Activated CD8-positive, alpha-beta T cell treated with anti-CD3 and anti-CD28 coated beads for 36 hours (primary cell): ENCODE measurements at places on chromosomes 2 and 18. TPM values are rescaled to one million over a fixed set of nuclear protein-coding genes. Genes with fewer than 3 reads are reported as not detected.

DNA sequence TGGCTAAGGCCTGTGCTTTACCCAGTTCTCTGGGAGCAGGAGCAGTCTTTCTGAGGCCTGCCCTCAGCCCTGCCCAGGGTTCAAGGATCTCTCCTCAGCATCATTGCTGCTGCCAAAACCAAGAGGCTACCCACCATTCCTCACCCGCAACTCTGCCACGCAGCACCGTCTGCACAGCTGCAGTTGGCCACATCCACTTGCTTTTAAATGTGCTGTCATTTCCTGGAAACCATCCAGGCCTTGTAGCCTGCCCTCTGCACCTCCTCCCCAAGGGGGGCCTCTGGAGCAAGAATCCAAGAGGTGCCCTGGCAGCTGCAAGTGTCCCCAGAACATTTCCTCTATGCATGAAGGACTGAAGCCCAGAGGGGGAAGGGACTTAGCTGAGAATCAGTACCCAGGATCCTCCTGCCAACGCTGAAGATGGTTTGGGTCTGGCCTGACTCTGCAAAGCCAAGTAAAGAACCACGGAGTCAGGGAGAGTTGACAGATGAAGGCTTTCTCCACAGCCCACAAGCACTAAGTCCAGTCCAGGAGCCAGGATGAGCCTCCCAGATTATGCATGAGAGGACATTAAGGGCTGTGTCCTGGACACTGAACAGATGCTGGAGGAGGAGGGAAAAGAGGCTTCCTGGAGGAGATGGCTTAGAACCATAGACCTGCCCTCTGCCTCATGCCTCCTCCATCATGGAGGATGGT, 14.9 kb downstream of the EMX1 start:
- H3K36me3 ChIP-seq, result no peaks in the 10 kb centered on the region
- H3K27ac ChIP-seq, result no peak overlapping the region
- H3K4me1 ChIP-seq, result no peaks in the 10 kb centered on the region
- no peak overlapping the region for H3K4me3 ChIP-seq
- peak; percentile 34 for DNase-seq

DNA sequence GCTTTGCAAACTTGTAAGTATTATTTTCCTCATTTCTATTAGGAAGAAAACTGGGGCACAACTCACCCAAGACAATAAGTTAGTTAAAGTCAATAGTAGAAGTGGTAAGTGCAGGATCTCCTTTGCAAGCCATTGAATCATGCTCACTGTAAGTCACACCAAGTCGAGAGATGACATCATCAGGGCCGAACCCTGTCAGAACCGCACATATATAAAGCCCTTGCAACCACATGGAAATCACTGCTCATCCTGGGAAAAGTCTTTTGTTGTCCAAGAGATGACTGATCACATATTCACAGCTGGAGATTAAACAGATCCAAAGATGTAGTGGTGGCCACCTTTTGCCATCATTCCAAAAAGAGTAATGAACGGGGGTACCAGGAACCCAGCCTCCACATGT, 484.8 kb upstream of the ID2 start:
- H3K4me3 ChIP-seq, result no peak overlapping the region
- peaks cover 4% of the 10 kb centered on the region for H3K4me1 ChIP-seq
- DNase-seq, result no peak
- no peaks in the 10 kb centered on the region for H3K27me3 ChIP-seq
- peaks cover 1% of the 10 kb centered on the region for H3K36me3 ChIP-seq

DNA sequence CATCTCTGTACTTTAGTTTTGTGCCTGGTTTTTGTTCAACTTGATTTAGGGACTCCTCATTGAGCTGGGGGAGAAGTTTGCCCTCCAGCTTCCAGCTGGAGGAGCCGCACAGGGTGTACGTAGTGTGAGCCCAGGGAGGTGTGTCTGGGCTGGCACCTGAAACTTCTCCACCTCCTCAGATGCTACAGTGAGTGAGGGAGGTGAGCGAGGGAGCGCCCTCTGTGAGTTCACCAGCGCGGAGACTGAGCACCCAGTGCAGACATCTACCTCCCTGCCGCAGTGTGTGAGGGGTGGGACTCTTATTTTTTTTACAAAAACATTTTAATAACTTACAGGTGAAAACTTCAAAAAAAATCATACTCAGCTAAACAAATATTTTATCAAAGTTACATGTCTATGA, 204.2 kb upstream of the HS6ST1 start:
- peaks cover 2% of the 10 kb centered on the region for H3K27me3 ChIP-seq
- no peak for DNase-seq
- no peak overlapping the region for H3K27ac ChIP-seq

DNA sequence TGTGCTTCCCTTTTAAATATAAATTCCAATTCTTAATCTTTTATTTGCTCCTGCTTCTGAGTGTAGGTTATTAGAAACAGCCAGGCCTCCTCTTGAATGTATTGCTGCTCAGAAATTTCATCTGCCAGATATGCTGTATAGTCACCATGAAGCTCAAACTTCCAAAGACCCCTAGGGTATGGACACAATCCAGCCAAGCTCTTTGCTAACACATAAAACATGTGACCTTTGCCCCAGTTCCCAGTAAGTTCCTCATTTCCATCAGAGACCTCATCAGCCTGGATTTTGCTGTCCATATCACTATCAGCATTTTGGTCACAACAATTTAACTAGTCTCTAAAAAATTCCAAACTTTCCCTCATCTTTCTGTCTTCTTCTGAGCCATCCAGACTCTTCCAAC, 75.2 kb downstream of the MAP2 start:
- no peaks in the 10 kb centered on the region for H3K4me1 ChIP-seq
- H3K4me3 ChIP-seq, result no peak overlapping the region
- no peak for DNase-seq
- H3K36me3 ChIP-seq, result no peaks in the 10 kb centered on the region
- no peak overlapping the region for H3K27ac ChIP-seq
- no peaks in the 10 kb centered on the region for H3K27me3 ChIP-seq

DNA sequence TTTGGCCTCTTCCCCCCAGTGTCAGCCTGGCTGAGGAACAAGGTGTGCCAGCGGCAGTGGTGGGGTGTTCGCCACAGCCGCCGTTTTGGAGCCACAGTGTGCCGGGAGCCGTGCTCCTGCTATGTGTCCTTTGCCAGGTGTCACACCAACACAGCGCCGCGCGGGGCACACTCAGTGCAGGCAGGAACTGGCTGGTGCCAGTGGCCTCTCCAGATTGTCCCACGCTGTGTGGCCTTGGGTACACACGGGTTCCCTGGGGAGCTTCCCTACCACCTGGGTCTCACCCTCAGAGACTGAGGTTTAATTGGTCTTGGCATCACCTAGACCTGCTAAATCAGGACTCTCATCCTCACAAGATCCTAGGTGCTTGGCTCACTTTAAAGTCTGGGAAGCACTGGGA, 171.6 kb downstream of the LDLRAD4 start:
- DNase-seq, result no peak
- no peaks in the 10 kb centered on the region for H3K27me3 ChIP-seq
- peaks cover 11% of the 10 kb centered on the region for H3K36me3 ChIP-seq
- H3K4me1 ChIP-seq, result peaks cover 12% of the 10 kb centered on the region

DNA sequence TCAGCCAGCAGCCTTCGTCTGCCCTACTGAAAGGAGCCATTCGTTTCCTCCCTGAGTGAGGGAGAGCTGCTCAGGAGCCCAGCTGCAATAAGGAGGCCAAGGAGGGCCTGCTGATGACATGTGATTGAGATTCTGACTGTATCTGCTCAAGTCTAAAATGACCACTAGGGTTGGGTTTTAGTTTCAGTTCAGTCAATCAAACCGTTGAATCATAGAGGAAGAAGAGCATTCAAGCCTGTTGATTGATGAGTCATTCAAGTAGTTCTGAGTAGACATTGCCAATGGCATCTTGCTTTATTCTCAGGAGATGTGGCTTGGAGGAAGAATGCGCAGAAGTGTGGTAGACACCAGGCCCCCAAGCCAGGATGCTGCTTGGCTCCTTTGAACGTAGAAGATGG, 19.9 kb upstream of the BCL2L11 start:
- peak; percentile 38 for DNase-seq
- H3K27me3 ChIP-seq, result peaks cover 14% of the 10 kb centered on the region
- peaks cover 20% of the 10 kb centered on the region for H3K4me1 ChIP-seq
- H3K4me3 ChIP-seq, result no peak overlapping the region
- H3K36me3 ChIP-seq, result no peaks in the 10 kb centered on the region
- H3K27ac ChIP-seq, result peak overlapping the region; percentile 52

- H3K27ac ChIP-seq, result no peak overlapping the region
- H3K4me3 ChIP-seq, result no peak overlapping the region
- H3K4me1 ChIP-seq, result no peaks in the 10 kb centered on the region
- DNase-seq, result no peak
- H3K27me3 ChIP-seq, result no peaks in the 10 kb centered on the region
- H3K36me3 ChIP-seq, result no peaks in the 10 kb centered on the region
Measured at GRCh38 chr18:46289463-46289862, 185.3 kb downstream of the HAUS1 start.

- H3K36me3 ChIP-seq, result peaks cover 10% of the 10 kb centered on the region
- DNase-seq, result peak; percentile 16
- H3K27me3 ChIP-seq, result no peaks in the 10 kb centered on the region
Measured at GRCh38 chr2:23788100-23788499, 138.8 kb downstream of the ATAD2B start.

- no peak overlapping the region for H3K27ac ChIP-seq
- no peak for DNase-seq
- H3K27me3 ChIP-seq, result no peaks in the 10 kb centered on the region
- no peak overlapping the region for H3K4me3 ChIP-seq
Measured at GRCh38 chr2:99611786-99612185, 122.0 kb upstream of the REV1 start.

DNA sequence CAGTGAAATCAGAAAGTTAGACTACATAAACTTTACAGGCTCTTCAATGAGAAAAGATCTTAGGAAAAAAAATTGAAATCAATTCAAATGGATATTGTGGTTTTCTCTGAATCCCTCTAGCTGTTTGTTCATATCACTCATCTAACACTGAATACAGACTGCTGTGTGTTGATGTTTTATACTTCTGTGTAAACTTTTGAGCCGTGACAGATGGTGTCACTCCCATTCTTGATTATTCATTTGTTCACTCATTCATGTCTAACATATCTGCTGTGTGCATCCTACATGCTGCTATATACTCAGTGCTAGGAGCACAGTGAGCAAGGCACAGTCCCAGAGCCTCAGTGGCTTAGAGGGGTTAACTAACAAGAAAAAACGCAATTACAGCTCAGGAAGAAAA, 12.6 kb downstream of the KLHL23 start:
- no peak overlapping the region for H3K4me3 ChIP-seq
- H3K36me3 ChIP-seq, result peaks cover 12% of the 10 kb centered on the region
- no peaks in the 10 kb centered on the region for H3K4me1 ChIP-seq
- no peaks in the 10 kb centered on the region for H3K27me3 ChIP-seq
- DNase-seq, result no peak

DNA sequence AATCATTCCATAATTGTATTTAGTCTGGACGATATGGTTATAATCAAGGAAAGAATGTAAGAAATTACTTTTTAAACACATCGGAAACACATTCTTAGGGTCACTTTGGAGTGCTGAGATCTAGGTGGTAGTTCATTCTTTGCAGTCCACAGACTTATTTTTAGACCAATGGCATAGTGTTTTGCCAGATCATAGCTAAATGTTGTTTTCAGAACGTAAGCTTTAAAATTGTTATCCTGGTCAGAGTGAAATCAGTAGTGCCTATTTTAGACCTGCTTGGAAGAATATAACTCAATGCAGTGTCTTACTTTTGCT, 4.3 kb downstream of the MYL12A start:
- H3K27me3 ChIP-seq, result no peaks in the 10 kb centered on the region
- peaks cover 67% of the 10 kb centered on the region for H3K36me3 ChIP-seq
- peaks cover 63% of the 10 kb centered on the region for H3K4me1 ChIP-seq
- DNase-seq, result no peak
- H3K27ac ChIP-seq, result peak overlapping the region; percentile 75
- peak overlapping the region; percentile 55 for H3K4me3 ChIP-seq

DNA sequence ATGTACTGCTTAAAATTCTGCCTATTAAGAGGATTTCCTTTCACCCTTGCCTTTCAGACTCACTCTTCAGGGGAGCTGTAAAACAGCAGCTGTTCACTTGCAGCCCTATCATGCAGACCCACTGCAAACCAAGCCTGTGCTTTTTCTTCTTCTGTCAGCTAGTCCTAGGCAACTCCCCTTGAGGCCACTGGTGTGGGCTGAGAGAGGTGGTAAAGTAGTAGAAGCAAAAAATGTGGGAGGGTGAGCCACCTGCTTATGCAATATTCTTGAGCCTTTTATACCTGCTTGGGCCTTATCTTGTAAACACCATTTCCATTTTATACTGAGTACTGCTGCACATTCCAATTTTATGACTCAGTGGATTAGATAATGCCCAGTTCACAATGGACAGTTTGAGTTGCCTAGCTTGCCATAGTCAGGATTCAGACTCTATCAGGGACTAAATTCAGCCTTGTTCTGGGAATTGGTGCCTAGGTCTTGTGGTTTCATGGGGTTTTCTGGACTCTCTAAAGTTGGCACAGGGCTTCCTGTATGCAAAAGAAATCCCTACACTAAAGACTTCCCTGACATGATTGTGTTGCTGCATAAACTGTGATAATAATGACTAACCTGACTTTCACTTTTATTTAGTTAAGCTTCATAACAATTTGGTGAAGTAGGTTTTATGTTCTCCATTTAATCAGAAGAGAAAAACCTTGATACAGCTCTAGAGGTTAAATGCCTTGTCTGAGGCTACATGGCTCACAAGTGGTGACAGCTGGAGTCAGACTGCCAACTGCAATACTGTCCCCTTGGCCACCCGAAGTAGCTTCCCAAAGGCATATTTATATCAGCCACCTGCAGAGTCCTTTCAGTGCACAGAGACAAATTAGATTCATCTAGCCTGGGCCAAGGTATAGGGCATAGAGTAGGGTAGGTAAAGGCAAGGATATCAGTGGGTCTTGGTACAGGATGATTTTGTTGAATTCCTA, 47.4 kb upstream of the KDM3A start:
- H3K4me1 ChIP-seq, result peaks cover 16% of the 10 kb centered on the region
- H3K27me3 ChIP-seq, result no peaks in the 10 kb centered on the region
- peak; percentile 29 for DNase-seq

DNA sequence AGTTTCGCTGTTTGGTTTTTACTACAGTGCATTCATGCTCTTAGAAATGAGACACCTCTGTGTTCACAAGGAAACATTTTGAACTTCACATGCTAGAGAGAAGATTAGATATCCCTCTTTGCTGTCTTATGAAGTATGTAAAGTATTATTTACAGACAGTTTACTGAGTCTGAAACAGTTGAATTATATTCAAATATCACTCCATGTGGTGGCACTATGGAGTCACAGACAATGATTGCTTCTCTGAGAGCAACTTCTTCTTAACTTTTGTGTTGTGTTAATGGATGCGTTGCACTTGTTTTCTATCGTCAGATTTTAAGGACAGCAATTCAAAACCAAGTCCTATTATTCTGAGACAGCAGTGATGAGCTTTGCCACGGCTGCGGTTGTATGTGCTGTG, 823.6 kb downstream of the GALR1 start:
- no peaks in the 10 kb centered on the region for H3K36me3 ChIP-seq
- no peak for DNase-seq
- no peak overlapping the region for H3K4me3 ChIP-seq
- no peaks in the 10 kb centered on the region for H3K27me3 ChIP-seq
- H3K27ac ChIP-seq, result no peak overlapping the region
- no peaks in the 10 kb centered on the region for H3K4me1 ChIP-seq

- no peak overlapping the region for H3K4me3 ChIP-seq
- H3K27me3 ChIP-seq, result no peaks in the 10 kb centered on the region
- no peak for DNase-seq
- H3K4me1 ChIP-seq, result no peaks in the 10 kb centered on the region
Measured at GRCh38 chr2:3173031-3173430, 204.6 kb downstream of the EIPR1 start.

The AGXT gene
- not detected for total RNA-seq

The ADGRF3 gene
- 4.8 TPM for total RNA-seq

The IGFBP2 gene
- 124 TPM for total RNA-seq

The GPR39 gene
- total RNA-seq, result not detected

The EMILIN2 gene
- 19.4 TPM for total RNA-seq

The CNDP1 gene
- not detected for total RNA-seq

The GPR75 gene
- 1.2 TPM for total RNA-seq

The SERPINB3 gene
- total RNA-seq, result not detected
